ENCODE measurements at places on chromosomes 7 and 10.
A peak's percentile ranks its signal among the peaks of the same experiment; 100 is the strongest.

GRCh38 chr7:23003505-23004246 is 10.3 kb downstream of the HYCC1 start:
- no peak for DNase-seq

- no peak for DNase-seq
These were observed 19.6 kb downstream of the GIMAP4 start for GRCh38 chr7:150586785-150587152.

DNA sequence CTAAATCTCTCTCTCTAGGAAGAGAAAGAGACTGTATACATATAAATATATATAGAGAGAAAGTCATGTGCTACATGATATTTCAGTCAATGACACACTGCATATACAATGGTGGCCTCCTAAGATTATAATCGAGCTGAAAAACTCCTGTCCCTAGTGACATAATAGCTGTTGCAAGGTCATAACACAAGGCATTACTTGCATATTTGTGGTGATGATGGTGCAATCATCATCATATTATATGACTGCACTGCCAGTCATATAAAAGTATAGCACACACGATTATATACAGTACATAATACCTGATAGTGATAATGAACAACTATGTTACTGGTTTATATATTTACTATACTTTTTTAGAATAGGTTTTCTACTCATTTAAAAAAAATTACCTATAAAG is 316.7 kb downstream of the FGFR2 start:
- no peak for DNase-seq

- DNase-seq, result no peak
These were observed 94.2 kb downstream of the INSYN2A start for GRCh38 chr10:127102176-127102575.

DNA sequence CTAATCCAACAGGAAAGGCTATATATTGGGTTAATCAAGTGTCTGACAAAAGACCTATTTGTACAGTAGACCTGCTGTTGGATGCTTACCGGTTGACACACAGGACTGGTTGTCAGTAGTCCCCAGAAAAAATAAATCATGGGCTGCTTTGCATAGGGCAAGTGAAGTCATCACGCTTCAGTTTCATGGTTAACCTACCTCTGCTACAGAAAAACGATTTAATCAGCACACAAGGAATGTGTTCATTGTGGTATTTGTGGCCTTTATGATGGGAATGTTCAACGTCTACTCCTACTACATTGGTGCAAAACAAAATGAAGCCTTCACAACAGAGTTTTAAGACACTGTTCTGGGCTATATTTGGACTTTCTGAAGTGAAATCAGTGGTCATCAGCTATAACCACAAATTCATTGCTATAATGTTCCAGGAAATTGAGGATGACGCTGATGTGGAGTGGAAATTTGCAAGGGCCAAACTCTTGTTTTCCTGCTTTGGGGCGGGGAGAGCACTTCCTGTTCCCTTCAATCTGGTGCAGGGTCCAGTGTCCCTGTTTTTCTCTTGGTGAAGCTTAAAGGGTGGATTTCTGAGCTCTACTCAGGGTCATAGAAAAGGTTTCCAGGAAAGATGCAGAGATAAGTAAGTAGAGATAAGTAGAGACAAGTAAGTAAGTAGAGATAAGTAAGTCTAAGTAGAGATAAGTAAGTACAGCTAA is 39.3 kb upstream of the GGCT start:
- DNase-seq, result no peak

DNA sequence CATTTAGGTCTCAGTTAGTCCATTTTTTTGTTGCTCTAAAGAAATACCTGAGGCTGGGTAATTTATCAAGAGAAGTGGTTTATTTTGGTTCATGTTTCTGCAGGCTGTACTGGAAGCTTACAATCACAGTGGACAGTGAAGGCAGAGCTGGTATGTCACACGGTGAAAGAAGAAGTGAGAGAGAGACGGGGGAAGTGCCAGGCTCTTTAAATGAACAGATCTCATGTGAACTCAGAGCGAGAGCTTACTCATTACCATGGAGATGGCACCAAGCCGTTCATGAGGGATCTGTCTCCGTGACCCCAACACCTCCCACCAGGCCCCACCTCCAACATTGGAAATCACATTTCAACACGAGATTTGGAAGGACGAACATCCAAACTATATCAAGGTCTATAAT is 18.9 kb upstream of the PNLIPRP3 start:
- DNase-seq, result no peak

DNA sequence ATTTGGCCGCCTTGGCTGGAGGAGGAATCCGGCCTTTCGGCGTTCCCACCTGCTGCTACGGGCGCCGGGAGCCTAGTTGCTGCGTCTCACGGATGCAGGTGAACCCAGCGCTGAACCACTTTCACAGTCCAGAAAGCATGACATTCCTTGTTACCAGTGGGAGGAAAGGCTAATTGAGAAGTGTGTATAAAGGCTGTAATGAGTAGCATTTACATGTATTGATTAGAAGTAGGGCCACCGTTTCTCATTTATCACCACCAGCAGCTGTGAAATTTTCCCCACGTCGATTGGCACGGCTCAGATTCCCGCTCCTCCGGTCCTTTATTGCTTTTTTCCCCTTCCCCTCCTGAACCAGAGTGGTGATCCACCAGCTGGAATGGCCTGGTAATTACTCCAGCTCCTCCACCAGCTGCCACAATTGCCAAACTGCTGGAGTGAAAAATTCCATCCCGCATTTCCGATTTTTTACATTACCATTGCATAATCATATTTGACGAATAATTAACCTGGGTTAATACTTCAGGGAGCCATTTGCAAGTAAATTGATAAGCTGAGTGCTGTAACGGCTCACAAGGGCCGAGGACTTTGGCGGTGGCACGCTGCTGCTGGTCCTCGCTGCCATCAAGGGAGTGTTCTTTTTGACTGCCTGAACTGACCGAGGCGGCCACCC is 153.3 kb downstream of the POU6F2 start:
- DNase-seq, result no peak

DNA sequence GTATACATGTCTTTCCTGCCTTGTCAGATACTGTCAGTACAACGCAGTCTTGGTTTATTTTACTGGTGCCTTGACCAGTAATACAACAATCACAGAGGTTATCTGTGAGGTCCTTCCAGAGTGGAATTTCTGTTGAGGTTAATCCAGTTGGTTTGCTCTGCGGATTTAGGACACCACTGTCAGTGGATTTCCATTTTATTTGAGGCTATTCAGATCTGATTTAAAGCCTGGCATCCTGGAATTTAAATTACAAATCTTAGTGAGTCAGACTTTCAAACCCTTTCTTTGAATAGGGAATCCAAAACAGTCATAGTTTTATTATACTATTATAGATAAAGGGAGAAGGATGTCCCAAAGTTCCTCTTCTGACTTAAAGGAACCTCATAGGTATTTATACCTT is 40.5 kb downstream of the ANLN start:
- no peak for DNase-seq

- DNase-seq, result no peak
These were observed 154.1 kb upstream of the ZMIZ1 start for GRCh38 chr10:78914502-78915189.

DNA sequence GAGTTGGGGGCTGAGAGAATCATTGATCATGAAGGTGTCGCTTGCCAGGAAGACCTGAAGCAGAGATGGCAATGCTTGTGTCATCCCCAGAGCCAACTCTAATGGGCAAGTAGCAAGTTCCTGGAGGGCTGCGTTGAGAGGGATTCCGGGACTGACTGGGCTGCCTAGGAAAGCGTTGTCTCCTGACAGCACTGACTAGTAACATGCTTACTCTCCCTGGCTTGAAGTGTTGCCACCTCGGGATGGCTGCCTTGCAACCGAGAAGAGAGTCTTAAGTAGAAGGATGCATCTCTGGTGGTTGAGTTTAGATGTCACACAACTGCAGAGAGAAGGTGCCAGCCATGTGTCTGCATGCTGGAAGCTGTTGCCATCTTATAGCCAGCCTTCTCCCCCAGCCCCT is 453.4 kb downstream of the PLXNA4 start:
- DNase-seq, result no peak

DNA sequence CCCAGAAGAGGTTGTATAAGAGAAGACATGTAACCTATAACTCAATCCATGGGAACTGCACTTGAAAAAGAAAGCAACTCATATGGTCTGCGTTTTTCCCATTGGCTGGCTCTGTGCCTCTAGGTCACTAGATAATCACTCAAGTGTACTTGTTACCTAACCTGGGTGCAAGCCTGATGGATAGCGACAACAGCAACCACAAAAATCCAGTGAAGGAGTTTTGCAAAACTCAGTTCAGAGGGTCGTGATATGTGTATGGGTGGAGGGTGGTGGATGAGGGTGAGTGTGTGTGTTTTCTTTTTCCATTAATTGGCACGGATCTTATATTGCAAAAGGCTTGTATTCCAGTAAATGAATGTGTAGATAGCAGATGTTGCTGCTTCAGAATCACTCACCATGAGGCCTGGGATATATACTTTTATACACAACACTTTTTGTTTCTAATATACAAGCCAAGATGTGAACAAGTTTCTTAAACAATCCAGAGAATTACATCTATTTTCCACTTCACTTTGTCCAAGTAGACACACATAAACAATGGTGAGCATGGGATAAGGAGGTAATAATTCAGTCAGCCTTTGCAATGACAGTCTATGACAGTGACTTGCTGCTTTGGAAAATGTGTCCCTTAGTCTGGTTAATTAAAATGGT is 286.9 kb upstream of the DKK1 start:
- DNase-seq, result no peak

DNA sequence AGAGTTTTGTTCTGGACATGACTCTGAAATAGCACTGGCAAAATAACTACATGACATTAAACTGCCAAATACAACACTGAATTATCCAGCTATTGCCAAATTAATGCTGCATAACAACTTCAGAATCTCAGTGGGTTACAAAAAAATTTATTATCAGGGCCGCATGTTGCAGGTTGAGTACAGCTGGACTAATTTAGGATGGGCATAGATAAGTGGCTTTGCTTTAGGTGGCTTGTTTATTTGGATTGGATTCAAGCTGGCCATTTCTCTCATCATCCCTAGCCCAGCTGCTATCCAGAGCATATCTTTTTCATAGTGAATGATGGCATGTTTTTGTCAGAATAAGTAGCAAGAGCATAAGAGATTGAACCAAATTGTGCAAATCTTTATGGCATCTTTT is 1277.1 kb downstream of the REEP3 start:
- no peak for DNase-seq

GRCh38 chr7:39199951-39200350 is 222.2 kb downstream of the POU6F2 start:
- DNase-seq, result no peak

DNA sequence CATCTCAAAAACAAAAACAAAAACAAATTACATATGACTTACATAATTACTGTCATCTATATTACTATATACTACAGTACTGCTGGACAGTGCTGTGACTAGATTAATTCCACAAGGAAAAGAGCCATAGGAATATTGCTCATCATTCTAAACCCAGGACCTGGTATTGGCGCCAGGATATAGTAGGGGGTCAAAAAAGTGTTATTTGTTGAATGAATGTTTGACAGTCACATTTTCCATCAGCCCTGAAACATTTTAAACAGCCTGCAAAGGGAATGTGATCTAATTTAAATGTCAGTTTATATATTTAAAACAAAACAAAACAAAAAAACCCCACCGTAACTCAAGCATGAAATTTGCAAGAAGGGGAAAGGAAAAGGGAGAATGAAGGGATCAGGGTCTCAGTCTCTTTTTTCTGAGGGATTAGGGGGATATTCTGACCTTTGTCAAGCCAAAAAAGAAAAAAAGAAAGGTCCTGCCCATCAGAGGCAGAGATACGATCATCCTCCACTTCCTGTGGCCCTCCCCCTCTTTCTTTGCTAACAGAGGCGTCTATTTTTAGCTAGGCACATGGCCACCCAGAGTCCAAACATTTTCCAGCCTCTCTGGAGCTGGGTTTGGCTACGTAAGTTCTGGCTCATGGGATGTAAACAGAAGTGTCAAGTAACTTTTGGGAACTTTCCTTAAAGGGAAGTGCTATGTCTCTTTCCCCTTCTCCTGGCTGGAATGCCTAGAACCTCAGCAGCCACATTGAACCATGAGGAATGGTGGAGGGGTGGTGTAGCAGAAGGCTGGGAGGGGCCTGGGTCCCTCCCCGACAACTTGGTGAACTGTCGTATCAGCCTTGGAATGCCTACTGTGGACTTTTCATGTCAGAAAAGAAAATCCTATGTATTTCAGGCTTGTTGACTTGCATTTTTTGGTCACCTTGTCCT is 44.6 kb upstream of the DLG5 start:
- DNase-seq, result no peak

DNA sequence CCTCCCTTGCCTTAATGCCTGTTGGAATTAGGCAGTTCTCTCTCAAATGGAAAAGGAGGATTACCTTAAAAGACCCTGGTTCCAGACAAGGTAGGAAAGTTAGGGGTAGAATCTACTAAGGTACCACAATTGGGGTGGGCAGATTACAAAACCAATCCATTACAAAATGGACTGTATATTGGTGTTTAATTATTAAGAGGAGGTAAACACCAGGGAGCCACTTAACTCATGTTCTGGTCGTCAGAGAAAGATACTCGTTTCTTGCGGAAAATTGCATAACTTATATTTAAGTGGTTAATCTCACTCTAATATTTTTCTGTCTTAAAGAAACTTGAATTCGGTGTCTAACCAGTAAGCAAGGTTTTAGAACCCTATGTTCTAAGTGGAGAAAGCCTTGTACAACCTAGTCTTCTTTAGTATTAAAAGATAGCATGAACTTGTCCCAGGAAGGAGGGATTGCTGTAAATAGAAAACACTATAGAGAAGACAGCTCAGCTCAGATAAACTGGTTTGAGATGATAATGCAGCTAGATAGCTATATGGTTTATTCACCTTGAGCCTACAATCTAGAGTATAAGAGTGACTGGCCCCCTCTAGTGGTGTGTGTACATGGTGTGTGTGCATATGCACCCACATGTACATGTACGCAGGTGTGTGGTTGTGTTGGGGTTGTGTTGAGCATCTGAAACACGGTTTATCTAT is 58.0 kb upstream of the STRIP2 start:
- DNase-seq, result peak; percentile 53

GRCh38 chr7:120843109-120843508 is 14.8 kb downstream of the TSPAN12 start:
- DNase-seq, result no peak

DNA sequence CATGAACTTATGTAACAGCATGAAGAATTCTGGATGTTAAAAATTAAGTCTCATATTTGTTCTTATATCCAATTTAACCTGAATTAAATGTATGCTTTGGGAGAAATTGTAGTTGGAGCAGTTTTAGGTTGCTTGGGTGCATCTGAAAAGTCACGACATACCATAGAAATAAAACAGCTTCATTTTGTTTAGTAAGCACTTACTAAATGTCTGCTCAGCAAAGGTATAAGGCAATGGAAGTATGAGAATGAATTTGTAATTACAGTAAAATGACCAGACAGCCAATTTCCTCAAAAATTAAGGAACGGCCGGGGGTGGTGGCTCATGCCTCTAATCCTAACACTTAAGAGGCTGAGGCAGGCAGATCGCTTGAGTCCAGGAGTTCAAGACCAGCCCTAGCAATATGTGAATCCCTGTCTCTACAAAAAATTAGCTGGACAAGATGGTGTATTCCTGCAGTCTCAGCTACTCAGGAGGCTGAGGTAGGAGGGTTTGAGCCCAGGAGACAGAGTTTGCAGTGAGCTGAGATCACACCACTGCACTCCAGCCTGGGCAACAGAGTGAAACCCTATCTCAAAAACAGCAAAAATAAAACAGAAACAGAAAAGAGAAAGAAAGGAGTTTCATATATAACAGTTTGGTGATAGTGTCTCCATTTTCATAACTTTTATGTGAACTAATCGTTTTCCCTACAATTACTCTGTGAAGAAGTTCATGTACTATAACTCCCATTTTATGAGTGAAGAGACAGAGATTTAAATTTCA is 47.2 kb upstream of the KLF6 start:
- no peak for DNase-seq

All from CD4-positive, alpha-beta T cell treated with Interleukin-21 for 1 hour (primary cell).